ENCODE measurements at places on chromosomes 13 and 19.

DNA sequence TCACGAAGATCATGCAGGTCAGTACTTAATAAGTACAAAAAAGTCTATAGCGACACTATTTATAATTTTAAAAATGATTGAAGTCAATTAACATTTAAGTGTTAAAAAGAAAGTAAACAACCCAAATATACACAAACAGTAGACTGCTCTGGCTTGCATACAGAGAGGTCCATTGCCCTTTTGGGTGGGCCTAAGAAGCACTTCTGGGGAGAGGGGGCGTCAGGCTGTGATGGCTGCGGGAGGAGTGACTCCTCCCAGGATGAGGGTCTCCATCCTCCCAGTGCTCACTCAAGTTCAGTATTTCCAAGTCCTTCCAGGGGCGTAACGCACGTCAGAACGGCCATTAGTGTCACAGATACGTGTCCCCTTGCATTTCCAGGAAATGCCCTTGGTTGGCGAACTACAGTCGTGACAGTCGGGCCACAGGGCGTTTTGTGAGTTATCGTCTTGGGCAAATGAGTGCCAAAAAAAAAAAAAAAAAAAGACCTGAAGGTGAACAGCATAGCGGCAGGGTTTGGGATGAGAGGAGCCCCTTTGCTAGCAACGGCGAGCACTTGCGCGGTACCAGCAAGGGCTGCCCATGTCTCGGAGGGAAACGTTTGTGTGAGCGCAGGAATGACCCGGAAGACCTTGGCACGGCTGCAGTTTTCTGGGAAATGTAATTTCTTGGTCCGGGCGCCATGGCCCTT is at the start of gene SCGB2B2:
TSS of gene SCGB2B2 (minus strand) at position 463 of the 689 bp plus-strand sequence. CDS start 82,596 bp downstream, outside the sequence.
- DNase-seq: no peak

DNA sequence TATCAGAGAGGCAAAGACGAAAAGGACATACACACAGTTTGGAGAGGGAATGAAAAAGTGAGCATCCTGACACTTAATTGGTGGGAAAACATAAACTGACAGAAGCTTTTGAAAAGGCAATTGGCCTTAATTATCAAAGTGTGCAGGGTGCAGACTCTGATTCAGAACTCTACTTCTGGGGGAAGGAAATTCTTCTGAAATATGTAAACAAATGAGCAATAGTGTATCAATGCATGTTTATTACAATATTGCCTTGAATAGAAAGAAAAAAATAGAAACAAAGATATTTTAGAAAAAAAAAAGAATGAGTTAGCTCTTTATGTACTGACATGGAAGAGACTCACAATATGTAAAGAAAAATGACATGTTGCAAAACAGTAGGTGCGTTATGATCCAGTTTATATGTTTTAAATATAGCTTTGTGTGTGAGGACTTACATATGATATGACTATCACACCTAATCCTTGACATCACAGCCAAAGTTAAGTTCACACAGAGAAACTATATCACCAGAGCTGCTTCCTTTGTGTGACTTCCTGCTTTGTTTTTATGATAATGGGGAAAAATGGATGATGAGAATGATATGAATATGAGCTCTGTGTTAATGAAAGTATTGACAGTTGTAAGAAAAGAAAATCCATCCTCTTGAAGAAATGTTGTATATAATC is 182.4 kb downstream of the KCTD12 start:
- DNase-seq: no peak

- DNase-seq: no peak
Observed at GRCh38 chr13:19767966-19768365, 14.8 kb downstream of the PSPC1 start.

DNA sequence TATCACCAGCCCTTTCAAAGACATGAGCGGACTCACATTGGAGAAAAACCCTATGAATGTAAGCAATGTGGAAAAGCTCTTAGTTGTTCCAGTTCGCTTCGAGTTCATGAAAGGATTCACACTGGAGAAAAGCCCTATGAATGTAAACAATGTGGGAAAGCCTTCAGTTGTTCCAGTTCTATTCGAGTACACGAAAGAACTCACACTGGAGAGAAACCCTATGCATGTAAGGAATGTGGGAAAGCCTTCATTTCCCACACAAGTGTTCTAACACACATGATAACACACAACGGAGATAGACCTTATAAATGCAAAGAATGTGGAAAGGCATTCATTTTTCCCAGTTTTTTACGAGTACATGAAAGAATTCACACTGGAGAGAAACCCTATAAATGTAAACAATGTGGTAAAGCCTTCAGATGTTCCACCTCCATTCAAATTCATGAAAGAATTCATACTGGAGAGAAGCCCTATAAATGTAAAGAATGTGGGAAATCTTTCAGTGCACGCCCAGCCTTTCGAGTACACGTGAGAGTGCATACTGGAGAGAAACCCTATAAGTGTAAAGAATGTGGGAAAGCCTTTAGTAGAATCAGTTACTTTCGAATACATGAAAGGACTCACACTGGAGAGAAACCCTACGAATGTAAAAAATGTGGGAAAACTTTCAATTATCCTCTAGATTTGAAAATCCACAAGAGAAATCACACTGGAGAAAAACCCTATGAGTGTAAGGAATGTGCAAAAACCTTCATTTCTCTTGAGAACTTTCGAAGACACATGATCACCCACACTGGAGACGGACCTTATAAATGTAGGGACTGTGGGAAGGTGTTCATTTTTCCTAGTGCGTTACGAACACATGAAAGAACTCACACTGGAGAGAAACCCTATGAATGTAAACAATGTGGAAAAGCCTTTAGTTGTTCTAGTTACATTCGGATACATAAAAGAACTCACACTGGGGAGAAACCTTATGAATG is 17.6 kb downstream of the ZNF791 start:
- DNase-seq: no peak

GRCh38 chr19:45973553-45974338 is at the start of gene NOVA2:
TSS of gene NOVA2 (minus strand) at chr19:45973865. CDS start at chr19:45973351, 514 bp downstream.
- DNase-seq: no peak

- DNase-seq: no peak
Observed at GRCh38 chr13:20501120-20501519, 24.5 kb downstream of the CRYL1 start.

GRCh38 chr13:91891141-91891540 is 492.7 kb downstream of the GPC5 start:
- DNase-seq: no peak

DNA sequence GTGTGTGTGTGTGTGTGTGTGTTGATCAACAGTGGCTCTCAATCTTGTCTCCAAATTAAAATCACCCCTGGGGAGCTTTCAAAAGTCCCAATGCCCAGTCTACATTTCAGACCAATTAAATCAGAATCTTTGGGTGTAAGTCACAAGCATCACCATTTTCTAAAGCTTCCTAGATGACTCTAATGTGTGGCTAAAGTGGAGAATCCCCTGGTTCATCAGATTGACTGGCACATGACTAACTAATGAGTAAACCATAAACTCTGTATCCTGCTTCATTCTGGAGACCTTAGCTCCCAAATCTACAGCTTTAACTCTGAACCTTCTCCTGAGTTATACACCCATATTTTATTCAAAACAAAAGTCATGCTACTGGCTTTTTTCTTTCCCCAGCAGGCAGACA is 131.3 kb downstream of the SUCLA2 start:
- DNase-seq: no peak

- DNase-seq: no peak
Observed at GRCh38 chr13:47409778-47410177, 512.9 kb upstream of the HTR2A start.

All from activated T-cell treated with anti-CD3 and anti-CD28 coated beads for 1 hour (primary cell).